ENCODE measurements at places on chromosomes 12 and 14.
A peak's percentile ranks its signal among the peaks of the same experiment; 100 is the strongest.

- DNase-seq, result no peak
These were observed 36.5 kb upstream of the CERS5 start for GRCh38 chr12:50203691-50204090.

DNA sequence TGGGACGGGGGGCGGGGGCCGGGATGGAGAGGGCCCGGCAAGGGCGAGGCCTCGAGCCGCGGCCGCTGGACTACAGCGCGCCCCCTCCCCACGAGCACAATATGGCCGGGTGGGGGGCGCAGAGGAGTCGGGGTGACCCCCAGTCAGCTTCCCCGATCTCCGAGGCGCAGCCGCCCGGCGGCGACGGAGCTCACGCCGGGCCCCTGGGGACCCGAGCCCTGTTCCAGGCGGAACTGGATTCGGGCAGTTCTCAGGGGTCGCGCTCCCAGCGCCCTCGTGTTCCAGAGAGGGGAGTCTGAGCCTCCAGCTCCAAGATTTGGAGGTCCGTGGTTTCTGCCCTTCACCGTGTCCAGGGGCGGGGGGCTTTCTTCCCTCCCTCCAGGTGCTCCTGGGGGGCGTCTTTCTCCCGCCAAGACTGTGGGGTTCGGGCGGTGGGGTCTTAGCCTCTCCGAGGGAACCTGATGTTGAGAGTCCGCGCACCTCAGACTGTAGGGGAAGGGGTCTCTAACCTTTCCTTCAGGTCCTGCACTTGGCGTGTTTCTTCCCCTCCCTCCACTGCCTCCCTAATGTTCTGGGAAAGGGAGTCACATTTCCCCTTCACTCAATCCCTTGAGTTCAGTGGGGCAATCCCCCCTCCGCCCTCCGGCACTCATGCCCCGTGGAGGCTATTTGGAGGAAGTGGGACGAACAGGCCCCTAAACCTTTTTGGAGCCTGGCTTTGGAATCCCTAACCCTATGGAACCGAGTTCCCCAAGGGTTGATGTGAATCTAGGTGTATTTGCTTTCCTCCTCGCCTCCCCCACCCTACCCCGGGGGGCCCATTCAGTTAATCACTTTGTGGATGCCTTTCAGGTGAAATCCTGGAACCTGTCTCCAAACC is 584 bp downstream of the ACVR1B start:
- DNase-seq, result no peak

- peak; percentile 75 for DNase-seq
These were observed 585 bp upstream of the TEAD4 start for GRCh38 chr12:2958432-2959191.

- no peak for DNase-seq
These were observed 52.9 kb downstream of the CCDC88C start for GRCh38 chr14:91364524-91365270.

DNA sequence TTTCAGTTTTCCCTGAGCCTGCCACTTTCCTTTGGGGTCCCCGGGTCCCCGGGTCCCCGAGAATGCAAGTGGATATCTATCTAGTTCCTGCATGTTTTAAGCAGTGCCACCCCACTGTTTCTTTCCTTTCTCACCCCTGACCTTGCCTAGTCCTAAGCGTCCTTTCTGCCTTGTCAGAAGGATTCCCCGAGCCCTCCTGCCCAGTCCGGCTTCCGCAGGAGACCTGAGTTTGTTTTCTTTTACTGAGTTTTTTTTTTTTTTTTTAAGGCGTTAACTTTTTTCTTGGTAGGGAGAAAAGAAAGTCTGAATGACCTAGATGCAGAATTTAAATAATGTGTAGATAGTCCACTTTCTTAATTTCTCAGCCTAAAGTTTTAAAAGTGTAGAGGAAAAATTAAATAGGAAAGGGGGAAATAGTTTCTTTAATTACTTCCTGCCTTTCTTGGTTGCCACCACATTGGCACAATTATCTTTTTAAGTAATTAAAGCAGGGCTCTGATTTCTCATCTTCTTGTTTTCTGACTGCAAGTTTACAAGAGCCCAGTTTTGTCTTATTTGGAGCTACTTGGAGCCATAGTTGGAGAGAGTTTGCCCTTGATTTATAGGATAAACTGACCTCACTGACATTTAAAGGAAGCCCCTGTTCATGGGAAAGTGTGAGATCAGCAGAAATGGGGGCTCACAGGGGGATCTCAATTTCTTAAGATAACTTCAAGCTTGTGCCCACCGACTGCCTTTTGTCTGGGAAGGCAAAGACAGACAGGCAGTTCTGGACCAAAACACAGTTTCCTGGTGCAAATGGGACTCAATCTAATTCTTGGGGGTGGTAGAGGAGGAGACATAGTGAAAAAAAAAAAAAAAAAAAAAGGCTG is 2.9 kb downstream of the PAX9 start:
- DNase-seq, result no peak

- no peak for DNase-seq
These were observed 40.3 kb downstream of the TIMELESS start for GRCh38 chr12:56408799-56409417.

GRCh38 chr14:54489318-54489683 is 521 bp upstream of the GMFB start:
- DNase-seq, result no peak

DNA sequence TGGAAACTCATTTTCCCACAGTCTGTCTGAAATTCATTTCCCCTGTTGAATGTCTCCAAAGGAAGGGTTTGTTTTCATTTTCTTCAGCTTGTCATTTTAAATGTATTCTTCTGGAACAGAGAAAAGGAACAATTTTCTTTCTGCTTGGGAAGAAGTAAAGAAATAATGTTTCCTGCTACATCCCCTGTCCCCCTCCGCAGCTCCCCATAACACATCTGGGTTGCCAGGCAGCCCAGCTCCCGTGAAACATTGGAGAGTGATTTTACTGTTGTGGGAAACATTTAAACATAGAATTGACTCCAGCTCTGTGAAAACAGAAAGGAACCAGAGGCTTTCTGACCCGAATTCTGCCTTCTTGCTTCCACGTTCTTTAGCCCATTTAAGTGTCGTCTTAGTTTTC is 159.5 kb downstream of the TMEM132C start:
- DNase-seq, result no peak

- DNase-seq, result peak; percentile 5
These were observed 1.0 kb downstream of the ATXN7L3B start for GRCh38 chr12:74538491-74539258.

DNA sequence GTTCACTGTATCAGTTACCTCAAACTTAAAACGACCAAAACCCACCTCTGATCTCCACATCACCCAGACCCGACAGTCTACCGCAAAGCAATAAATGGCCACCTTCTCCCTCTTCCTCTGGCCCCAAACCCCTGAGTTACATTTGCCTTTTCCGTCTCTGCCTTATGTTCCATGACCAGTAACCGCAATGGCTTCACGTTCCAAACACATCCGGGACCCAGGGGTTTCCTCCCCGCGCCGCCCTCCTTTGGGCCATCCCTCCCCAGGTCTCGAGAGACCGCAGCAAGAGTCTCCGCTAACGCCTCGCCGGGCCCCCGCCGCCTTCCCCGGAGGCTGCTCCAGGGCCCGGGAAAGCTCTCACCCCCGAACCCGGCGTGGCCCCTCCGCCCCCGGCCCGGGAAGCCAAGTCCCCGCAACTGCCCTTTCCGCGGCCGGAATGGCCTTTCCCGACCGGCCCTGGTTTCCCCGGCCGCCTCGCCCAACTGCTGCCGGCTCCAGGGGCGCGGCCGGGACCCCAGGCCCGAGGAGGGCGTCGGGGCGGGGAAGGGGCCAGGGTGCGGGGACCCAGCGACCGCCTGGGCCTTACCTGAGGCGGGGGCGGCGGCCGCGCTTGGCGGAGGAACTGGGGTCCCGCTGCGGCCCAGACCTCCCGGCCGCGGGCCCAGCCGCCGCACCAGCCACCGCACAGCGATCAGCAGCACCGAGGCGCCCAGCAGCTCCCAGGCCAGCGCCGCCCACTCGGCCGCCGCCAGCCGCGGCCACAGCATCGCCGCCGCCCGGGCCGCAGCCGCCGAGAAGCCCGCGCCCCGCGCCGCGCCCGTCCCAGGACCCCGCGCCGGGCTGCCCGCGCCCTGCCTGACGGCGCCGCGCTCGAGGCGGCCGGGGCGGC is at the start of gene ANKLE2:
Gene ANKLE2, minus strand, starts transcription at position 801 of the 889 bp plus-strand sequence. Its CDS starts 34 bp downstream, at position 767.
- peak; percentile 48 for DNase-seq

Measured in SK-MEL-5 (cell line).